Fibroblast of skin of back (primary cell): ENCODE measurements at places on chromosomes 3 and 15.

DNA sequence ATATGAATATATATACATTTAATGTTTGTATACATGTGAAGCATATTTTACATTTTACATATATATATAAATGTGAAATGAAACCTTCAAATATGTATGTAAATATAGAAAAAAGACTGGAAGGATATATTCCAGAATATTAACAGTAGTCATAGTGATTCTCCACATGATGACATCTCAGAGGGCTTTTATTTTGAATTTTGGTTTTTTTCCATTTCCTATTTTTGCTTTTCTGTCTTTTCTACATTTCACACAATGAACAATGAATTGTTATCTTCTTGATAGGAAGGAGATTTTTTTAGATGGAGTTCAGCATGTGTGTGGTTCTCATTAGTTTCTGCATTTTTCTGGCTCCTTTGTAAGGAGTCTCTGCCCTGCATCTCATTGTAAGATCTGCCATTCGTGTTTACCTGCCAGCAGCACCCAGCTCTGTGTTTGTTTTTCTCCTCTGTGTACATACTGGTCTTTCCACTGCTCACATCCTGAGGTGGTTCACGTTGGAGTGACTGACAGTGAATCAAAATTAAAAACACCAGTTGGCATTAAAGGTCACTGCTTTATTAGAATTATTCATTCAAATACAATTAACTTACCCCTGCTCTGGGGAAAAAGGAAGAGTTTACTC lies 425.3 kb upstream of the MDFIC2 start:
- DNase-seq = no peak

DNA sequence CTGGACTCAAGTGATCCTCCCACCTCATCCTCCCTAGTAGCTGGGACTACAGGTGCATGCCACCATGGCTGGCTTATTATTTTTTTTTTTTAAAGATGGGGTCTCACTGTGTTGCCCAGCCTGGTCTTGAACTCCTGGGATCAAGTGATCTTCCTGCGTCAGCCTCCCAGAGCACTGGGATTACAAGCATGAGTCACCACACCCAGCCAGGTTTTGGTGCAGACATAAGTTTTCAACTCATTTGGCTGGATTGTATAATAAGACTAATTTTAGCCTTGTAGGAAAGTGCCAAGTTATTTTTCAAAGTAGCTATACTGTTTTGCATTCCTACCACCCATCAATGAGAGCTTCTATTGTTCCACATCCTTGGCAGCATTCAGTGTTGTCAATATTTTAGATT lies 32.1 kb downstream of the BUB1B start:
- peak; percentile 47 for DNase-seq

DNA sequence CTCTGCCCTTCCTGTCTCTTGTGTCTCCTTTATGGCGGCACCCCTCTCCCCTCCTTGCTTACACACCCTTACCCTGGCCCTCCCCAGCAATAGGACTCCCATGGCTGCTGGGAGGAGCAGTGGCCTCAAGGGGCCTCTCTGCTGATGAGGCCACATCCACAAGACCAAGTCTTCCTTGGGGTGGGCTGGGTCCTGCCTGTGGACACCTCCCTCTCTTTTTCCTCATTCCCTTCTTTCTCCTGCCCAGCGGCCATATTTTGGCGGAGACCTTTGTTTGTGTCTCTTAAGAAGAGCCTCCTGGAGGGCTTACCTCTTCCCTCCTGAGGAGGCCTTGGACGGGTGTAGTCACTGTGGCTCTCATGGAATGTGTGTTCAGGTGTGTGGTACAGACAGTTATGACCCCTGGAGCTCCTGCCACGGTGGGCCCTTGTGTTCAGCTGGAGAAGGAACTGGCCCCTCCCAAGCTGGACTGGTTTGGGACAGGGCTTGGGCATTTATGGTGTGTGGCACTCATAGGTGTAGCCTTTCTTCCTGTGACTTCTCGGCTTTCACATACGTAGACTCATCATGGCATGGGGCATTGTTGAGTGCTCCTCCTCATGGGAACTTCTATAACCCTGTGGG lies 56.6 kb upstream of the APEH start:
- DNase-seq = no peak

- no peak for DNase-seq
These were observed 83.8 kb upstream of the GALNT15 start for GRCh38 chr3:16090706-16091105.

DNA sequence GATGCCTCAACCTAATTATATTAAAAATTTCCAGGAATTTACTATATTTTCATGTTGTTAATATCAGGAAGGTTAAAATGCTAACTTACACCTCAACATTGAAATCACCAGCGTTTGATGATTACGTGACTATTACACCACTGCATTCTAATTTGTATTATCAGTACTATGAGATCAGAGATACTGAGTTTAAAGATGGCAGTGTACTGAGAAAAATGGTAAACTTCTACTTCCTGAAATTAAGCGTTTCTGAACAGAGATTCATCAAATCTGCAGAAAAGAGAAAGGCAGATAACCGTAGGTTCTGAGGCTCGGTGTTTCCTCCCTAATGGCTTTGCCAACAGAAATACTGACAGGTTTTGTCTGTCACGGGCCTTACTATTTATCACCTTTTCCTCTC lies 69.9 kb downstream of the CRTC3 start:
- no peak for DNase-seq

- no peak for DNase-seq
These were observed 8.2 kb downstream of the CDC25A start for GRCh38 chr3:48180021-48180420.

- DNase-seq = no peak
These were observed 43.8 kb upstream of the LRRFIP2 start for GRCh38 chr3:37218206-37218605.

GRCh38 chr3:21893242-21893641 lies 142.2 kb upstream of the ZNF385D start:
- DNase-seq = peak; percentile 63

GRCh38 chr15:54518156-54518882 lies 540.1 kb downstream of the UNC13C start:
- DNase-seq = no peak

GRCh38 chr15:73569361-73569760 lies 63.8 kb downstream of the NPTN start:
- no peak for DNase-seq

DNA sequence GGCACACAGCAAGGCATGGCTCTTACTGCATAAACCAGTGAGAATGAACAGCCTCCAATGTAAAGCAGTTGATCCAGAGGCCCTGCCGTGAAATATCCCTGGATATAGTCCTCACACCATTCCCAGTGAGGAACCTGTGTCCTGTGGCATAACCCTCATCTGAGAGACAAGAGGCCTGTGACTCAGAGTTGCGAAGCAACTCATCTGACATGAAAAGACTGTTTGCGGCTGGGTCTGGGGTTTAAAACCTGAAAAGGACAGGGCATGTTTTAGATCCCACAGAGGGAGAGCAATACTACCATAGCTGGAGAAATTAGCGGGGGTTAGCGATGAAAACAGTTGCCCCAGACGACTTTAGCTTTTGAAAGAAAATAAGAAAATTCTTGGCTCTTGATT lies 165.3 kb upstream of the BHLHE40 start:
- no peak for DNase-seq

GRCh38 chr15:68699881-68700454 lies 120.7 kb downstream of the ANP32A start:
- DNase-seq = no peak

DNA sequence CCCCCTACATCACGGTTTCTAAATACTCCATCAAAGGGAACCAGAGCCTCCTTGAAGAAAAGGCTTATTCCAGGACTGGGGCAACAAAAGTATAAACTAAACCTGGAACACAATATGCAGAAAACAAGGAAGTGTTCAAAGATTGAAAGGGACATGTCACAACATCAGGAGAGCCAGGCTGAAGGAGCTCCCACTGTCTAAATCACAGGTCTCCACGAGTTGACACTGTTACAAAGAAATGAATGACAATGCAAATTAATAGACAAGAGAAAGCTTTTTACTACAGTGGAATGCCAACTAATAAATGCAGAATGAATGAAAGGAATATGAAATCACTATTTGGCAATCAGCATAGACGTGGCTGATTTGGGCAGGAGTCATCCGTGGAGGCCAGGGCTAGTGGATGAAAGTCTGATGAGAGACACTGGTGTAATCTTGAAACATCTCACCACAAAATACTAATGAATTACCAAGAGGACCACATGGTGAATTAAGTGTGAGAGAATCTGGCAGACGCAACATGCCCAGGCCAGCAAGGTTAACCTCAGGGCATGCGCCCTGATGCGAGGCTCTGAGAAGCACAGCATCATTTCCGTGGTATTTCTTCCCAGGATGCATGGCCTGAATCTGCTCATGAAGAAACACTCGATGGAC lies 123.8 kb upstream of the TJP1 start:
- DNase-seq = peak; percentile 18

DNA sequence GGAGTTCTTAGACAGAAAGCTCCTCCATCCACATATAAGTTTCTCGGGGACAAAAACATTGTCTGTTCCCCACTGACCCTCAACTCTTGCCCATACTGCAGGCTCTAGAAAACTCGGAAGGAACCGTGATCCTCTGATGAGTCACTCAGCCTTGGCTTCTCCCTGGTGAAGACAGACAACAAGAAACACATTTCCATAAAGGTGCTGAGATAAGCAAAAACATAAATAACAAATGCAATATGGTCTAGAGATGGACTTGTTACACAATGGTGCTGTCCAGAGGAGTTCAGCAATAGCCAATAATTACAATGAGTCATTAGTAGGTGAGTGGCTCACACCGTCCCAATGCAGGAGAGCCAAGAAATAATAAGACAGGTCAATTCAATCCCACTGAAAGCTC lies 43.7 kb downstream of the MAGI1 start:
- DNase-seq = peak; percentile 35

- peak; percentile 29 for DNase-seq
These were observed 36.1 kb downstream of the IGF1R start for GRCh38 chr15:98684436-98684835.

- DNase-seq = no peak
These were observed 52.1 kb downstream of the DNAH1 start for GRCh38 chr3:52367891-52368880.

DNA sequence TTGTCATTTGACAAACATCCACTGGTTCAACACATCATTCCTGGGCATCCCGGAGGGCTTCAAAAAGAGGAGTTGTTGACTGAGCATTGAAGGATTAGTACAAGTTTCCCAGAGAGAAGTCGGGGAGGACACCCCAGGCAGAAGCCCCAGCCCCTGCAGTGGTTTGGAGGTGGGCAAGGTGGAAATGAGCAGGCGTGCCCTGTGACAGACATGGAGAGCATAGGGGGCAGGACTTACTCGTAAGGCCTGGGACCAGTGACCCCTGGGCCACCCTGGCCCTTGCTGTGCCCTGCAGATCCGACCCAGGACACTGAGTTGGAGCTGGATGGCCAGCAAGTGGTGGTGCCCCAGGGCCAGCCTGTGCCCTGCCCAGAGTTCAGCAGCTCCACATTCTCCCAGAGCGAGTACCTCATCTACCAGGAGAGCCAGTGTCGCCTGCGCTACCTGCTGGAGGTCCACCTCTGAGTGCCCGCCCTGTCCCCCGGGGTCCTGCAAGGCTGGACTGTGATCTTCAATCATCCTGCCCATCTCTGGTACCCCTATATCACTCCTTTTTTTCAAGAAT lies 5.9 kb downstream of the PARP3 start:
- no peak for DNase-seq

DNA sequence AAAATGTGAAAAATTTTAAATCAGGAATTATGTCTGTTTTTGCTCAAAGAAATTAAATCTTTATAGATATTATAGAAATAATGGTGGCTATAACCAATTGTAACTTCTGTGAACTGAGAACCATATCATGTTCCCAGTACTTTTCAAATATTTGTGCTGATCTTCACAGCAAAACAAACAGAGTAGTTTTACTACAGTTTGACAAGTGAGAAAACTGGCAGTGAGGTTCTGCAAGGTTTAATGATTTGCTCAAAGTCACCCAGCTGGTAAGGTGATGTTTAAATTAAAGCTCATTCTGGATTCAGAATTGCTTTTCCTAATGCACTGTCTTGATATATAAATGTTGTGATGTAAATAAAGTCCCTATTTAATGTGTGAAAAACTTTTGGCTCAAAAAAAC lies 22.0 kb upstream of the SPTSSB start:
- DNase-seq = no peak

GRCh38 chr3:52742418-52743041 lies 28.2 kb downstream of the NEK4 start:
- peak; percentile 22 for DNase-seq

DNA sequence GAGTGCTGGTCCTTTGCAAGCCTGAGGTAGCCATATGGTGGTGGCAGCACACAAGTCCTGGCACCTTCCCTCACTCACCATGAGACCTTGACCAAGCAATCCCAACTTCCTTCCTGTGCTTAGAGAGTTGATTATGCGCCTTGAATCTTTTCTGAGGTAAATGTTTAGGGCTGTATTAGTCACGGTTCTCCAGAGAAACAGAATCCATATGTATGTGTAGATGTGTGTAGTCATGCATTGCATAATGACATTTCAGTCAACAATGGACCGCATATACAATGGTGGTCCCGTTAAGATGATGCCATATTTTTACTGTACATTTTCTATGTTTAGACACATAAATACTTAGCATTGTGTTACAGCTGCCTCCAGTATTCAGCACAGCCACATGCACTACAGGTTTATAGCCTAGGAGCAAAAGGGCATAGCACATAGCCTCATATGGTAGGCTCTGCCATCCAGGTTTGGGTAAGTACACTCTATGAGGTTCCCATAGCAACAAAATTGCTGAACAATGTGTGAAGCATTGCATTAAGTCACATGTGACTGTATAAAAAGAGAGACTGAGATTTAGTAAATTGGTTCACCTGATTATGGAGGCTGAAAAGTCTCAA lies 20.2 kb upstream of the NUP210 start:
- no peak for DNase-seq

- no peak for DNase-seq
These were observed 51.4 kb downstream of the FHIT start for GRCh38 chr3:61199843-61200242.

DNA sequence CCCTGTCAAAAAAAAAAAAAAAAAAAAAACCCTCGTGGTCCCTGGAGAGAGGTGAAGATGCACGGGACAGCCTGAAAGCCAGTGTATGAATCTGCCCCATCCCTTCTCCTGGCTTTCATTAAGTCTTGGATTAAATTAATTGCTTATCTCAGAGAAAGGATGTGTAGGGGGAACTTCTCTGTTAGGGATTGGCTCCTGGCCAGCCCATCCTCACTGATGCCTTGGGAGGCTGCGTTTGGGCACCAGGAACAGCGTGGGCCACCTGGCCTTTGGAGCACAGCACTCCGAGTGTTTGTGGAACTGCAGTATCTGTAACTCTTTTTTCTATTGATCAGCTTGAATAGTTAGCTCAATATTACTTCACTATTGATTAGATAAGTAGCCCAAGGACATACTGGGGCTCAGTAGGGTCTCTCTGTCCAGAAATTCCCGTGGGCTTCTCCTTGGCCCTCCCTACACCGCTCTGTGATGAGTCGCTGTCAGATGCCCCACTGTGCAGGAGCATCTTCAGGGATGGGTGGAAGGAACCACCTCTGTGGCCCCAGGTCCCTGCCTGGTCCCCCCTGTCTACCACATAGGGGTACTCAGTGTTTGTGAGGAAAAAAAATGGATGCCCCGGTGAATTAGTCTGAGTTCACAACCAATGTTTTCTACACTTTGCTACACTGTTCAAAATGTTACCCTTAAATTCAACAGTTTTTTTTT lies 2.0 kb downstream of the PXYLP1 start:
- DNase-seq = no peak

GRCh38 chr15:68653031-68653635 lies 74.3 kb downstream of the CORO2B start:
- DNase-seq = no peak
